Fibroblast of lung (primary cell): ENCODE measurements at places on chromosomes 6 and 20.

DNA sequence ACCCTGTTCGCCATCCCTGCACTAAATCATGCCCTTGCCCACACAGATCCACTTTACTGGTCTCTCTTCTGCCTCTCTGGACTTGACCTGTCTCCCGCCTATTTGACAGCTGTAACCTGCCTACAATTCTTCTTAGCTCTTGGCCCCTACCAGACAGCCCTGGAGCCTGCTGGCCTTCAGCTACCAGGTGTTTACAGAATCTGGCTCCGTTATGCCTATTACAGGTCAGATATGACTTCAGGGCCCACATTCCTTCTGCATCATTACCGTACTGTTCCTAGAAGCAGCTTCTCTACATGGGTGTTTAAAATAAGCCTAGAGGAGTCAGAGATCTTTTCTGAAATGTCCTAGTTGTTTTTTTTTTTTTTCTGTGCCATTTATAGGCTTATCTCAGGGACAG, 45.4 kb upstream of the CCN6 start:
- no peak for DNase-seq

DNA sequence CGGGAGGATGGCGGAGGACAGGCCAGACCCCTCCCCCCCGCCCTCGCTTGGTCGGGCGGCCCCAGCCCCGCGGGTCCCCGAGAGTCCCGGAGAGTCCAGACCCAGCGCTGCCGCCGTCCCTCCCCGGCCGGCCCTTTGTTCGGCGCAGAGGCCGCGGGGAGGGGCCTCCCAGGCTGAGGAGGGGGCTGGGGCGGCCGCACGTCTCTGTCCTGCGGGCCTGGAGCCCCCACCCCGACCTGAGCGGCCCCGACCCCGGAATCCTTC, 806 bp downstream of the KCNQ2 start:
- DNase-seq = no peak

- no peak for DNase-seq
Measured at GRCh38 chr6:124928851-124929250, 33.4 kb upstream of the RNF217 start.

DNA sequence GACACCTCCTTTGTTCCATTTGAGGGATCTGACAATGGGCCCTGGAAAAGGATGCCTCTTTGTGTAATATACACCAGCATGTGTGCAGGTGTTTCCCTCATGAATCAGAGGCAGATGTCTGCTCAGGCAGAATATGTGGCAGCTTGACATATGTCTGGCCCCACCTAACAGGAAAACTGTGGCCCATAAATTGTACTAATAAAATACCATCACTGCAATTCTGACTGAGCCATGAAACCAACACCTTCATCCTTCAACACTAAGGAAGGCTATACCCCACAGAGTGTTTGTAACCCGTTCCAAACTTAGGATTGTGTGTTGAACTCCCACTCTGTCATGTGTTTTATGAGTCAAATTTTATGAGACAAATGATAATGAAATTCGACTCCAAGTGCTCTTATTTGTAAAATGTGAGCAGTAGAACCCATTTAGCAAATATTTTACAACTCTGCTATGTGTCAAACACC, 22.7 kb downstream of the LAMA4 start:
- peak; percentile 78 for DNase-seq

DNA sequence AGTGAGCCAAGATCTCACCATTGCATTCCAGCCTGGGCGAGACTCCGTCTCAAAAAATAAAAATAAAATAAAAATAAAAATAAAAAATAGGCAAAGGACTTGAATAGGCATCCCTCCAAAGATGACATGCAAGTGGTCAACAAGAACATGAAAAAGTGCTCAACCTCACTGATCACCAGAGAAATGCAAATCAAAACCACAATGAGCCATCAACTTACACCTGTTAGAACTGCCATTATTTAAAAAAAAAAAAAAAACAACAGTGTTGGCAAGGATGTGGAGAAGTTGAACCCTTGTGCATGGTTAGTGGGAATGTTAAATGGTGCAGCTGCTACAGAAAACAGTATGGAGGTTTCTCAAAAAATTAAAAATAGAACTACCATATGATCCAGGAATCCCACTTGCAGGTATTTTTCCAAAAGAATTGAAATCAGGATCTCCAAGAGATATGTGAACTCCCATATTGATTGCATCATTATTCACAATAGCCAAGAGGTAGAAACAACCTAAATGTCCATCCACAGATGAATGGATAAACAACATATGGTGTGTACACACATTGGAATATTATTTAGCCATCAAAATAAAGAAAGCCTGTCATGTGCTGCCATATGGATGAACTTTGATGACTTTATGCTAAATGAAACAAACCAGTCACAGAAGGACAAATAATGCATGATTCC, 2.8 kb downstream of the C20orf203 start:
- DNase-seq = no peak

GRCh38 chr6:7418238-7418905, 28.8 kb downstream of the RIOK1 start:
- DNase-seq = no peak

DNA sequence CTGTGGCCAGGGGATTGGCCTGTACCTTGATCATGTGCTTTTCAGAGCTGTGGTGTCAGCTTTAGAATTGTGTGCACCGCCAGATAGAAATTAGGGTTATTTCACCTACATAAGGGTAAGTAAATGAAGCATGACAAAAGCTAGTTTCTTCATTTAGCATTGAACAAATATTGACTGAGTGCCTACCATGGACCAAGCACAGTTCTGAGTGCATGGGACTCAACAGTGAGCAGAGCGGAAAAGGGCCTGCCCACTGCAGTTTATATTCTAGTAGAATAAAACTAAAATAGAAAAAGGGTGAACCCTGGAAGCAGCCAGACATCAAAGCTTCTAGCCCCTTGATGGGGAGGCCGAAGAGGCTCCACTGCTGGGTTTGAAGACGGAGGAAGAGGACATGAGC, 25.6 kb downstream of the ECT2L start:
- DNase-seq = no peak

- no peak for DNase-seq
Measured at GRCh38 chr6:76835695-76836094, 627.6 kb downstream of the HTR1B start.

DNA sequence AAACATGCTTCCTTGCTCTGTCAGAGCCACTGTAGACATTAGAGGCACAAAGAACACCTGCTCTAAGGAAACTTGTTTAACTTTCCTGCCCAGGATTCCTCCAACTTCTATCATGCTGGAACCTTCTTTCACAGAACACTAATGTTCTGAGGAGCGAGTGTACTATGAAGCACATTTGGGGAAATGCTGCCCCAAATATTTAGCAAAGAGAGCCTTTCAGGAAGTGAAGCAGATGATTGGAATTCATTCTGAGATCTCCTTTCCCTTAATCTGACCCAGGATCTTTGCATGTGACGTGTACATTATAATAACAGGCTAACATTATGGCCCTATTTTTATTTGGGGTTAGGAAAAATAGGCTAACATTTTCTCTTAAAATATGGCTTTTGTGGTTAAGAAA, 21.0 kb upstream of the FYN start:
- DNase-seq = peak; percentile 52

DNA sequence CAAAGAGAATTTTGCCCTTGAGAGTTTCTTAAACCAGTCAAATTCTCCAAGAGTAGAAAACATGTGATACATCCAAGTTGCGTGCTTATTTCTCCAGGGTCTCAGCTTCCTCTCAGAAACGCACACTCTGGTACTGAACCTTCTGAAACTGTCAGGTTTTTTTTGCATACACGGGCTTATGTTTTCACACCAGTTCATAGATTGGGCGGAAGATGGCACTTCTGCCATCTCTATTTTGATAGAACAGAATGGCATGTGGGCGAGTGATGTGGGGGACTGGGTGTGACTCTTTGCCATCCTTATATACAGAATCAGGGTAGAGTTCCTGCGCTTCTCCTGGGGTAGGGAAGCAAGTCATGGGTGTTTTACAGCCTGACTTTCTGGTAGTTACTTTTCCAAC, 56.4 kb downstream of the ADTRP start:
- DNase-seq = no peak

DNA sequence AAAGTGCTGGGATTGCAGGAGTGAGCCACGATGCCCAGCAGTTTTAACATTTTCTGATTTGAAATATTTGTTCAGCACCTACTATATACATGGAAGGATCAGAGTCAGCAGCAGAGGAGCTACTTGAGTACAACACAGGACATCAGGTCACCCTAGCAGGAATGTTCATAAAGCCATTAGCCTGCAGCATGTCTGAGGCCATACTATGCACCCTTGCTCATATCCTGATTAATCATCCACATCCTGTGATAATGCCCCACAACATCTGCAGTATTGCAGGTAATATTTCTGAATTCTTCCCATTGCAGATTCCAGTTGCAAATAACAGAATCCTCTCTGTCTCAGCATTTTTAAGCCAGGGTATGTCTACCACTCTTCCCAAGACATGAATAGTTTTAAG, 171.0 kb upstream of the PRND start:
- DNase-seq = peak; percentile 51

DNA sequence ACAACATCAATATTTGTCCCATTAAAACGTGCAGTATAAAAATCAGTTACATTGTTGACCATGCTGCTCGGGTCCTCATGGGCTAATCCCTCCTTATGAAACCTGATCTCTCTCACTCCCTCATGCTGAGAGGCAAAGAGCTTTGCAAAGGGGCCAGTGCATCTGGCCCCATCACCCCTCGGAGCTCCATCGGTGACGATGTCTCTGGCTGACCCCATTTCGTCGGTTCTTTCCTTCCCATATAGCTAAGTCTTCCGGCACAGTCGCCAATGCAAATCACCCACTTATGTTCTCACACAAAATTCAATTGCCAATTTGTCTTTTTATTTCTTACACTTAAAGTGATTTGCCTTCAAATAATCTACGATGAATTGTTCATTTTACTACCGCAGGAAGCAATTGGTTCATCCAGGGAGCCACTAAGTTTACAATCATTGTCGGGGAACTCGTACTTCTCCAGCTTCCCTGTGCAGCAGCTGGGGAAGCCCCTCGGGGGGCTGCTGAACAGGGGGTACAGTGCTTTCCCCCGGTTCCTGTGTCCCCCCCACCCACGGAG, 199.8 kb upstream of the CDH4 start:
- DNase-seq = no peak

GRCh38 chr6:7050872-7051779, 56.6 kb upstream of the RREB1 start:
- peak; percentile 80 for DNase-seq

DNA sequence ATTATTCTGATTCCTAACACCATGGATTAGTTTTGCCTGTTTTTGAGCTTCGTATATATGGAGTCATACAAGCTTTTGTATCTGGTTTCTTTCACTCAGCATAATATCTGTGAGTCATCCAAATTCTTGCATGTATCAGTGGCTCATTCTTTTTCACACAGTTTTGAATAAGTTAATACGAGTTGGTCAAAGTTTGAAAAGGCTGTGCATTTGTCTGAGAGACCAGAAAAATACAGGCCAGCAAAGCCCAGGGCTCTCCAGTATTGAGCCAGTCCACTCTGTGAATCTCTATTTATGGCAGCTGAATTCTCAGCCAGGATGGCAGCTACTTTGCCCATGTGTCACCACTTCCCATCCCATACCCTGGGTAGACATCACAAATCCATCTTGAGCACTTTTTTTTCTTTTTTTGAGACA, 7.2 kb upstream of the CHMP4B start:
- DNase-seq = peak; percentile 83

DNA sequence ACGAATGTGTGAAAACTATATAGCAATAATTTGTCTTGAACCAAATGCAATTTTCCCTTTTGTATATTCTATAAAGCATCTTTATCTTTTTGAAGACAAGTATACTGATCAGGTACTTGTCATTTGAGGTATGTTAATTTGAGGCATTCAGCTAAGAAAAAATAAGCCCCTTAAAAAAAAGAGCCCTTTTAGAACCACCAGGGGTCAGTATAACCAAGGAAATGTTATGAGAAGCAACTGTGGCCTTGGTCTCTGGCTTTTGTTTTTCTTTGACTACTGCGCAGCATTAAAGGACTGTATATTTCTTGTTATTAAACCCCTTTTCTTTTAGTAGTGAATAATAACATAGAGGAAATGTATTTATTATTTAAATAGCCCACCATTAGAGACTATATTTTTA, 43.1 kb downstream of the CD109 start:
- peak; percentile 57 for DNase-seq

DNA sequence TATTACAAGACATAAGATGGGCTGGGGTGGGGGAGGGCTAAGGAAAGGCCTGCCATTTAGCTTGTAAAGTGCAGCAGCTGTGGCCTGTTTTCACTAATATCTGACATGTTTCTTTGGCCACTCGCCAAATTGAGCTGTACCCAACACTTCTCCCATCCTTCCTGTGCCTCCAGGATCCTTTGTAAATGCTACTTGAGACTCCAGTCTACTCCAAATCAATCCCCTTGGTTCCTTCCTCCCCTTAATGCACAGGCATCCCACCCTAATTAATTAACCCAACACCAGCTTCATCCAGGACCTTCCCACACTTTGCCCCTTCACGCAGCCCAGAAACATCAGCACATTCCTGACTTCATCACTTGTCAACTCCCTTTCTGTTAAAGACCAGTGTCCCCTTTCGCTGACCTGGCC, 55.0 kb upstream of the TCF21 start:
- peak; percentile 80 for DNase-seq

- DNase-seq = no peak
Measured at GRCh38 chr6:130720076-130720715, 107.0 kb upstream of the SMLR1 start.

- DNase-seq = no peak
Measured at GRCh38 chr6:160766657-160766988, 64.6 kb downstream of the PLG start.

DNA sequence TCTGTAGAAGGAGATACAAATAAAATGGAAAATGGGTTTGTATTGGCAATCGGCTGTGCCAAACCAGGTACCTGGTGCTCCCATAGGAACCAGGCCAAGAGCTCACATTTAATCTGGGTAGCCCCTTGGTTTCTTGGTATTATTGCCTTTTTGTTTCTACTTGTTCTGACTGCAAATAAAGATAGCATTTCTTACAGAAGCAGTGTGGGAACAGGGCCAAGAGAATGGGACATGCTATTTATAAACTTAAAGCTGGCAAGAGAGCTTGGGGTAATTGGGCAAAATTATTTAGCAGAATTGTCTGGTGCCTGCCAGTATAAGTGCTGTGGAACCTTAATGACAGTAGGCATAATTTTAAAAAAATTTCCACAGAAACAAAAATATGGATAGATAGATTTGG, 113.5 kb upstream of the GLP1R start:
- DNase-seq = no peak

DNA sequence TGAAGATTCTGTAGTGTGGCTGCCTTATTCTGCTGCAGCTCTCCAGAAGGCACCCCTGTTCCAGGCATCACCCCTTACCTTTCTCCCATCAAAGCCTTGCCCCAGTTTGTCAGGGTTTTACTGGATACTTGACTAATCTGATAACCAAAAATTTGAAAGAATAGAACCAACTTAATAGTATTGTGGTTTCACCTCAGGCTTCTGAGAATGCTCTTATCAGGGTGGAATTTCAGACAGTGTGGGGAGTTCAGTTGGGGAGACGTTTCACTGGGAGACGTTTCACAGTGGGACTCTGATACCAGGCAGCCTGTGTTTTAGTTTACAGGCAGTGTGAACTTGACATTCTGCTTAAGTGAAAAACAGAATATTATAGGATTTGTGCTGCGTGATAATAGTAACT, 50.5 kb downstream of the SCAND1 start:
- no peak for DNase-seq

GRCh38 chr6:166572370-166573261, 13.9 kb downstream of the RAMACL start:
- DNase-seq = peak; percentile 97
